ENCODE measurements at places on chromosomes 4 and X.

DNA sequence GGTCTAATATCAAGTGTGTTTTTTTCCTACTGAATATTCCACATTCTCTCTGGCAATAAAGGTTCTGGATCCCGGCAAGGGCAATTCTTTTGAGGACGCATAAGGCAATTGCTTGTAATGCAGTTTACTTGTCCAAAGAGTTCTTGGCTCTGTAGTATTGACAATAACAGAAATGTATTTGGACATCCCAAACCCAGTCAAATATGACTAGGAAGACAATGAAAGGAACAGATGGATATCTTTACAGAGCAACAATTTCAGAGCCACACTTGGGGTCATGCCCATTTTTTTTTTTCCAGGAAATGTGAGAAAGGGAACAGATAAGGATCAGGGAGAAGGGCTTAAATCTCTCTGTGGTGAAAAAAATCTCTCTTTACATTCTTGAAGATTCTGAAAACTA is 12.2 kb downstream of the GK2 start:
- no peak for DNase-seq

DNA sequence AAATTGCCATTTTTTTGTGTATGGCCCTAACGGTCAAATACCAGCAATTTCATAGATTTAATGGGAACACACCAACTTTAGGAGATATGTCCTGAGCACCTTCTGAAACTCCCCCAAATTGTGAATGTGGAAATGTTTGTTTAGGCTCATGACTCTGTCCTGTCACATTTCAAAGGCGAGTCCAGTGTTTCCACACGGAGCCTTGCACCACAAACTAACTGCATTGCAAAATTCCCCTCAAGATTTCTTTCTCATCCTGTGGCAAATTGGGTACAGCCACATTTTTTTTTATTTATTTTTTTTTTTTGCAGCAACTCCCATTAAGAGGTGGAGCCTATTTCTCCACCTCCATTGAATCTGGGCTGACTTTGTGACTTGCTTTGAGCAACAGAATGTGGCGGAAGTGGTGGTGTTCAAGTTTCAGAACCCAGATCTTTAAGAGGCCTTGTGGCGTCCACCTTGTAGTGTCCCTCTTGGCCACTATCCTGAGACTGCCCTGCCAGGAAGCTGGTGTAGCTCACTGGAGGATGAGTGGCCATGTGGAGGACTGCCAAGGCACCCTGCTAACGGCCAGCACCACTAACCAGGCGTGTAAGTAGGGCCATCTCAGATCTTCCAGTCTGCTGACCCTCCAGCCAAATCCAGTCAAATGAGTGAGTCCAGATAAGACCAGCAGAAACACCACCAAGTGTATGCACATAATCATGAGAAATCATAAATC is 172.4 kb upstream of the SCML1 start:
- peak; percentile 60 for DNase-seq

DNA sequence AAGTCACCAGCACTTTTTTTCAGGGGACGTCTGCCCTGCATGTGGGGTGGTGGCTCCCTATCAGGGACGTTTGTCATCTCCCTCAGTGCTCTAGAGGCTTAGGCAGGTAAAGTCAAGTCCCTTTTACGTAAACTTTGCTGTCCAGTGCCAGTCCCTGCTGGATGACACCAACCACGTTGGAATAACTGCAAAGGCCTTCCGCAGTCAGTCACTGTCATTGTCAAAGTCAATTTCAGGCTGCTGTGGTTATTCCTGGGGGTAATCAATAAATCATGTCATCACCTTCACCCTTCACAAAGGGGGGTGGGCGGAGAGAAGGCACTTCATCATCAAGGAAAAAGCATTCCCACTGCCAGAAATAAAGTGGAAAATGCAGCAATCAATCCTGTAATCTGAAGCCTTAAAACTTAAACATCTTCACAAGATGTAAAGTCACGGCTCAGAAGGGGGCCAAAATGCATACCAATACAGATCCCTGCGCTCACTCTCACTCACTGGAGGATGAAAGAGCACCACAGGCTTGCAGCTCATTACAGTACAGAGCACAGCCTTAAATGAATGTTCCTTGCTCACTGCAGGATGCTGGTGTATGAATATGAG is 56.2 kb downstream of the CLDN22 start:
- no peak for DNase-seq

DNA sequence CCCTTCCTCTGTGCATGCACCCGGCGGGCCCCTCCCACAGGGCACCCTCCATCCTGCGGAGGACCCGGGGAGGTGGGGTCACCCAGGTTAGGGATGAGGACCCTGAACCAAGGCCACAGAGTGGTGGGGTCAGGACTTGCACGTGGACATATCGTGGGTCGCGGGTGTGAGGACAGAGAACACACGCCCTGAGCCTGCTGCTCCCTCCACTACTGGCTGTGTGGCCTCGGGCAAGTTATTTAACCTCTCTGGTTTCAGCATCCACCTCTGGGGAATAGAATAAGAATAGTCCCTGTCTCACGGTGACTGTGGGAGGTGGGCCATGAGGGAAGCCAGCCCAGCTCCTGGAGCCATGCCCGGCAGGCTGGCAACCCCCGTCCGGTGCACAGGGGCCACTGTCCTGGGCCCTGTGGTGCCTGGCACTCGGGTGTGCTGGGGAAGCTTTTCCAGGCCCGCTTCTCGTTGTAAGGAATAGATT is 5.1 kb downstream of the PSAPL1 start:
- no peak for DNase-seq

DNA sequence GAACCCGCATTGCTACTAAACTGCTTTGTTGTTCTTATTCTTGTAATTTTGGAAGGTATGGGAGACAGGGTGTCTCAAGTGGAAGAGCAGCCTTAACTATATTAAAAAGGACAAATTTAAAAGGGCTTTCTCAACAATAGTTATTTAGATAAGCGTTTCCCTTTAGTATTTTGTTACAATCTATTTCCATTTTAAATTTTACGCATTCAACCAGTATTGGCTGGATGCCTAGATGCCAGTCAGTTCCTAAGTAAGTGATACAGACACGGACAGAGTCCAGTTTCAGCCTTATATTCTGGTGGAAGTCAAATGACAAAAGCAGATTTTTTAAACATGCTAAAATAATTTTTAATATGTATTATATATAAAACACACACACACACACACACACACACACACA is 28.3 kb downstream of the FAT1 start:
- DNase-seq = no peak

DNA sequence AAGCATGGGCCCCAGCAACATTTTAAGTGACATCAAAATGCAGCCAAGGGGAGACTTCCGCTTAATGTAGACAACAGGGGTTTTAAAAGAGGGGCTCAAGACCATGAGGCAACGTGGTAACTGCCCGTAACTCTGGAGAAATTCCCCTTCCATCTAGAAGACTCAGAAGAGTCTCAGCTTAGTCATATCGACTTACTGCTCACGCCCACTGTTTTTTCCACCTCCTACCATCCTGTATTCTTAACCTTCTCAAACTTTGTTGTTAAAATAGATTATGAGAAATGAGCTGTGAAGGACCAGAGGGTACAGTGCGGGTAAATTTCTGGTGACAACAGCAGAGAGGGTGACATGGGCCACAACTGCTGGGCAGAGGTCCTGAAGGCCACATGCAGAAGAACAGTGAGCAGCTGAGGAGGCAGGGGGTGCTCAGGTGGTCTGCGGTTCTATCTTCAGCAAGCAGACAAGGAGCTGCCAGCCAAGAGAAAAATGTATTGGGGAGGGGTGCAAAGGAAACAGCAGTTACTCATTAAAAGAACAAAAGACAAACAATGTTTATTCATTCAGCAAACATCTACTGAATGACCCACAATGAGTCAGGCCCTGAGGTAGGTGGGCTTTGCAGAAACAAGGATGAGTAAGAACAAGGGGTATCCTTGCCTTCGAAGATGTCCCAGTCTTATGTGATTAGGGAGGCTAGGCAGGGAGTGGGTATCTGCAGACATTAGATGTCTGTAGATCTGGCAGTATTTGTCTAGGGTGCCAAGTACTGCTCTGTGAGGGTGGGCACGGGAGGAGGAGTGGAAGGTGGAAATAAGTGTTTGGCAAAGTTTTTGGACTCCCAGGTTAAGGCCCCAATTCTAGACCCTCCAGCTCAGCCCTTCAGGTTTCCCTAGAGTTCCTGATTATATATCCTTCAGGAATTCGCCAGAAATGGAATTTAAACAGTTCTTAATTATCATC is 175.3 kb downstream of the TSPAN5 start:
- no peak for DNase-seq

DNA sequence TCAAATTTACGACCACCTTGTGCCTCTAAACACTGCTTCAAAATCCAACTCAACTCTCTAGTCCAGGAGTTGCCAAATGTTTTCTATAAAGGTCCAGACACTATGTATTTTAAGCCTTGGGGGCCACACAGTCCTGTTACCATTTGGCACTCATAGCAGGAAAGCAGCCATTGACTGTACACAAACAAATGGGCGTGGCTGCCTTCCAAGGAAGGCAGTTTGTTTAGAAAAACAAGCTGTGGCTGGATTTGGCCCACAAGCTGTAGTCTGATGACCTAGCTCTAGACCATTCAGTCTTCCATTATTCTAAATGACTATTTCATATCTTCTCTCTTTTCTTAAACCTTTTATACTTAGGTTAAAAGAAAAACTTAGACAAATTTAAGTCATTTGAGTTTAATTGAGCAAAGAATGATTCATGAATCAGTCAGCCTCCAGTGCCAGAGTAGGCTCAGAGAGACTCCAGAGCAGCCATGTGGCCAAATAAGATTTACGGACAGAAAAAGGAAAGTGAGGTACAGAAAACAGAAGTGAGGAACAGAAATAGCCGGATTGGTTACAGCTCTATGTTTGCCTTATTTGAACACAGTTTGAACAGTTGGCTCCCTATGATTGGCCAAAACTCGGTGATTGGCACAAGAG is 825.8 kb upstream of the LCORL start:
- no peak for DNase-seq

DNA sequence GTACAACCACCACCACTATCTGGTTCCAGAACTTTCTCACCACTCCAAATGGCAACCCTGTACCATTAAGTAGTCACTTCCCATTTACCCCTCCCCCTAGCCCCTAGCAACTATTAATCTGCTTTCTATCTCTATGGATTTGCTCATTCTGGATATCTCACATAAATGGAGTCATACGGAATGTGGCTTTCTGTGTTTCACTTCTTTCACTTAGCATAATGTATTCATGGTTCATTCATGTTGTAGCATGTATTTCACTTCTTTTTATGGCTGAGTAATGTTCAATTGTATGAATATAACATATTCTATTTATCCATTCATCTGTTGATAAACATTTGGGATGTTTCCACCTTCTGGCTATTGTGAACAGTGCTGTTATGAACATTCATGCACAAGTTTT is 104.7 kb downstream of the AMMECR1 start:
- no peak for DNase-seq

DNA sequence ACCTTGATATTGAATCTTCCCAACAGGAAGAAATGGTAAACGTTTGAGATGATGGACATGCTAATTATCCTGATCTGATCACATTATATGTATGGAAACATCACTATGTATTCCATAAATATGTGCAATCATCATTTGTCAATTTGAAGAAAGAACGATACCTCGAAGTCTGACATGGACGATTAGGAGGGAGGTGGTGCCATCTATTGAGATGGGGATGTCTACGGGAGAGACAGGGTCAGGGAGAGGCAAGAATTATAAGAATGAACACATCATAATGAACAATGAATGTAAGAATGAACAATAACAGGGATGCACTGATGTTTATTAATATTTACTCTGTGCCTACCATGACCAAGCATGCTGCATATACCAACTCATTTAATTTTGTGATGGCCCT is 93.7 kb upstream of the SOD3 start:
- no peak for DNase-seq

- DNase-seq = peak; percentile 34
These were observed 17.6 kb upstream of the PRPS1 start for GRCh38 chrX:107610667-107611066.

GRCh38 chr4:168794881-168795280 is 215.2 kb downstream of the CBR4 start:
- peak; percentile 50 for DNase-seq

DNA sequence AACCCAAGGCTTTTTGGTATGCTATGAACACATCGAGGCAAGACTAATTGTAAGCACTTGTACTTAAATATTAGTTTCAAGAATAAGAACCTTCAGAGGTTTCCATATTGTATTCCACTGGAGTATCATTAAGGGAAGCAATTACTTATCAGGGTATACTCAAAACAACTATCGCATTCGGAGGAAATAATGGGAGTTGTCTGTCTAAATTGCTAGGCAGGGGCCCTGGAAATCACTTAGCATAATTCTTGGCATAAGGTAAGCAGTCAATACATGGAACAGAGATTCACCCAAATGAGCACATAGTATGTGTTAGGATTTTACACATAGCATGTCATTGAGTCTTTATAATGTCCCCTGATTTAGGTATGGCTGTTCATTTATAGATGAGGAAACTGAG is 249.4 kb downstream of the DHX15 start:
- no peak for DNase-seq

DNA sequence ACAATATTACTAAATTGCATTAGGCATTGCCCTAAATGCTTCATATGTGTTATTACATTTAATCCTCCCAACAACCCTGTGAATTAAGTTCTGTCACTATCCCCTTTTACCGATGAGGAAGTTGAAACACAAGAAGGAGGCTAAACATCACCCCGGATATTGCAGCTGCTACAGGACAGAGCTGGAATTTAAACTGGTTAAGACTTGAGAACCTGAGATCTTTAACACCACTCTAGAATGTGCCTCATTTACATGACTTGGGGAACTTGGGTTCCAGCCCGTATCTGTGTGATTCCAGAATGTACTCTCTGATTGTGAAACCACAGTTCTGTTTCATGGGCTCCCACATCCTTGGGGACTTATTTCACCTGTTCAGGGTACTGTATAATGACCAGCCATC is 165.1 kb upstream of the PPARGC1A start:
- no peak for DNase-seq

DNA sequence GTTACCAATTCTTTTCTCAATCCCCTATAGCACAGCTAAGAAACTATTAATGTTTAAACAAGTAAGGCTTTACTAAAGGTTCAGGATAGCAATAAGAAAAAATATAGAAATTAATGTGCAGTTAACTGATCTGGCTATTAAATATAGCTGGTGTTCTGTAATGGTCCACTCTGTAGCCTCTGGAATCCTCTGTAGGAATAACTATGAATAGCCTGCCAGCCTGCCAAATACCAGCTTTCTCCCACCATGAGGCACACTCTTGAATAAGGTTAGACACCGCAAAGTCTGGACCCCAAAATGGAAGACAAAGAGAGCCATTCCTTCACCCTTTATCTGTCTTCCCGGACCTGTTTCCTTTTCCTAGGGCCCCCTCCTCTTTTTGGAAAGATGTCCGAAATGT is 30.6 kb downstream of the CEP44 start:
- no peak for DNase-seq

DNA sequence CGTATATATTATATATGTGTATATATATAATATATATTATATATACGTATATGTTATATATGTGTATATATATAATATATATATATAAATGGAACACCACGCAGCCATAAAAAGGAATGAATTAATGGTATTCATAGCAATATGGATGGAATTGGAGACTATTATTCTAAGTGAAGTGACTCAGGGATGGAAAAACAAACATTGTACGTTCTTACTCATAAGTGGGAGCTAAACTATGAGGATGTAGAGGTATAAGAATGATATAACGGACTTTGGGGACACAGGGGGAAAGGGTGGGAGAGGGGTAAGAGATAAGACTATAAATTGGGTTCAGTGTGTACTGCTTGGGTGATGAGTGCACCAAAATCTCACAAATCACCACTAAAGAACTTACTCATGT is 1388.9 kb downstream of the C4orf33 start:
- DNase-seq = no peak

Measured in suppressor macrophage treated with lipopolysaccharide for 4 hours (primary cell).